MG63 (cell line): ENCODE measurements at places on chromosomes 2 and 18. TPM values are rescaled to one million over a fixed set of nuclear protein-coding genes. Genes with fewer than 3 reads are reported as not detected.
A peak's percentile ranks its signal among the peaks of the same experiment; 100 is the strongest.

Gene MYOM1
- 0.03 and 0.05 TPM in 2 replicates for total RNA-seq

Gene CTAGE1
- total RNA-seq = not detected in 2 replicates

Gene METAP1D
- total RNA-seq = 6.9 and 16.4 TPM in 2 replicates

Gene OSBPL6
- 2.1 and 3.3 TPM in 2 replicates for total RNA-seq

Gene GREB1L
- 0.07 and 2.7 TPM in 2 replicates for total RNA-seq

Gene FIGN
- total RNA-seq = 0.07 and 0.16 TPM in 2 replicates

Gene MRPL33
- 166 and 232 TPM in 2 replicates for total RNA-seq

DNA sequence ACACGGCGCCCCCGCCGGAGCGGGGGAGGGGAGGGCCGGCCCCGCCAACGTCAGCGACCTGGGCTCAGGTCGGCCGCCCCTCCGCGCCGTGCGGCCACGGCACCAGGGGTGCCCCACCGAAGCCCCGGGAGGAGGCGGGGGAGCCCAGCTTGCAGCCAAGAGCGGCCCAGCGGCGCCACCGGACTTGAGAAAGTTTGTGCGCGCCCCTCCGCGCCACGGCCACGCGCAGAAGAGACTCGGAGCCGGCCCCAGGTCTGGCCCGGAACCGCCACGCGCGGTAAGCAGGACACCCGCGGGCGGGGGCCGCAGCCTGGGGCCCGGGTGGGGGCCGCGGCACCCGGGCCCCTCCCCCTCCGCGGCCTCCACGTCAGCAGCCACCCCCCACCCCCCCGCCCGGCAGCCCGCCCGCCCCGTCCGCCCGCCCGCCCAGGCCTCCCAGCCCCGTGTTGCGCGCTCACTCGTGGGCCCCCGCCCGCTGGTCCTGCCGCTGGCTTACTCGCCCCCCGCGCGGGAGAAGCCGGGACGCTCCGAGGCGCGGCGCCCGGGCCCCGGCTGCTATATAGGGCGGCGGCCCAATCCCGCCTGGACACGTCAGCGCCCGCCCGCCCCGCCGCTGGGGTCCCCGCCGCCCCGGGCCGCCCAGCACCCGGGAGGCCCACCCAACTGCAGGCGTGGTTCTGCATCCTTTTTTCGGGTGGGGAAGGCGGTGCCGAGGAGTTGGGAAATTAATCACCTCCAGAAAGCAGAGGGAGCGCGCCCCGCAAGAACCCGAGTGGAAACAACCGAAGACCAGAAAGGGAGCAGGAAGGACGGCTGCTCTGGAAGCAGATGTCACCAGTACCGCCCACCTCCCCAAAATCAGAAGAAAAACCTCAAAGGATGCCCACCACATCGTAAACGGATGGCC, 42.9 kb downstream of the HDLBP start:
- peak; percentile 76 for DNase-seq

DNA sequence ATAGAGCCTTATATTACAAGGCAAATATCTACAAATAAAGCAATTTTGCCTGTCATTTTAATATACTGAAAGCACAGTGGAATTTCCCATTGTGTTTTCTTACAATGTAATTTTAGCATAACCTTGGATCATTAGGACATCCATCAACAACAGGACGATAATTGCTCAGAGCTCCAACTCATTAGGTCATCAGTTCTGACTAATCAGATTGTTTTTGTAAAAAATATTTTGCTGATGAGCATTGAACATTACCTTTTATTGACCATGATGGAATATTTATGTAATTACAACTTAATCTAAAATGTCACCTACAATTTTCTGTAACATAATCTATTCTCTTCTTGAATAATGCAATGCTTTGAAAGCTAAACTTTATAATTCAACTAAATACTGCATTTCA, 215.3 kb upstream of the DSEL start:
- DNase-seq = no peak

DNA sequence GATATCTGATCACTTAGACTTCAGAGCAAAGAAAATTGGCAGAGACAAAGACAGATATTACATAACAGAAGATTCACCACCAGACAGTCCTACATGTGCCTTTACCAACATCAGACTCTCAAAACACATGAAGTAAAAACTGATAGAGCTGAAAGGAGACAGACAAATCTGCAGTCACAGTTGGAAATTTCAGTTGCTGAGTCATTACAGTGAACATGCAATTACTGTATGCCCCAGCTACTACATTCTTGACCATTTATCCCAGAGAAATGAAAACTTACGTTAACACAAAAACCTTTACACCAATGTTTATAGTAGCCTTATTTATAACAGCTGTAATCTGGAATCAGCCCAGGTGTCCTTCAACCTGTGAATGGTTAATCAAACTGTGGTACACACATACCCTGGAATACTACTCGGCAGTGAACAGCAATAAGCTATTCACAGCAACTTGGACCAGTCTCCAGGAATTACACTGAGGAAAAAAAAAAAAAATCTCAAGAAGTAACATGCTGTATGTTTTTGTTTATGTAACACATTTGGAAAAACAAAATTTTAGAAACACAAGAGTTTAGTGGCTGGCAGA, 7.5 kb upstream of the SCLY start:
- DNase-seq = no peak

- no peak for DNase-seq
These were observed 7.4 kb upstream of the ANKRD62 start for GRCh38 chr18:12086249-12086648.

DNA sequence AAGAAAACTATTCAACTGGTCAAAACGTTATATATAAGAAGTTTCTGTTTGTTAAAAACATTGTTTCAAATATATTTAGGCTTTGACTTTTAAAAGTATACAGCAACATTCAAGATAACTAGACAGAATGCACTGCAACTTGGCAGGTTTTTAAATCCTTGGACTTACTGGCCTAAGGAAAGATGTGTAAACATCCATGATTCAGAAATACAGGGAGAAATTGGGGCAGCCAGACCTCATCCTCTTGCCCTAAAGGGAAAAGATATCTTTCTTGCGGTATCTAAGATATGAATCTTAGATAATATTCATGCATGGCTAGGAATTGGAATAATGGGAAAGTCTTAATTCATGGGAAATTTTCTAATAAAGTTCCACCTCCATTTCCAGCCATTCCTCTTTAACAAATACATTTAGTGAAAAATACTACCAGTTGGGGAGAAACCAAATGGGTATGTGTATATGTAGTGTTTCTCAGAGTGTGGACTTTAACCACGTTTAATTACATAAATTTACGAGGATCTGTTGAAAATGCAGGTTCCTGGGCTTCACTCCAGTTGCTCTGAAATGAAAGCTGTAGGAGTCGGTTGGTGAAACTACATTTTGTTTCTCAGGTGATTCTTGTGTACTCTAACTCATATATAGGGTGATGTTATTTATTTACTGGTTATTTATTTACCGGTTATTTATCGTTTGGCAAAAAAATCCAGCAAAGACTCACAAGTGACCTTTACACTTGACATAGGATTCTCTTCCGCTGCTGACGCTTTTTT, 587 bp upstream of the TANK start:
- no peak for DNase-seq

- DNase-seq = no peak
These were observed 43.0 kb upstream of the ITGAV start for GRCh38 chr2:186546846-186547245.

GRCh38 chr2:151637271-151637781, 97.0 kb downstream of the NEB start:
- DNase-seq = no peak

- DNase-seq = no peak
These were observed 28.9 kb upstream of the LMAN1 start for GRCh38 chr18:59387687-59388565.

DNA sequence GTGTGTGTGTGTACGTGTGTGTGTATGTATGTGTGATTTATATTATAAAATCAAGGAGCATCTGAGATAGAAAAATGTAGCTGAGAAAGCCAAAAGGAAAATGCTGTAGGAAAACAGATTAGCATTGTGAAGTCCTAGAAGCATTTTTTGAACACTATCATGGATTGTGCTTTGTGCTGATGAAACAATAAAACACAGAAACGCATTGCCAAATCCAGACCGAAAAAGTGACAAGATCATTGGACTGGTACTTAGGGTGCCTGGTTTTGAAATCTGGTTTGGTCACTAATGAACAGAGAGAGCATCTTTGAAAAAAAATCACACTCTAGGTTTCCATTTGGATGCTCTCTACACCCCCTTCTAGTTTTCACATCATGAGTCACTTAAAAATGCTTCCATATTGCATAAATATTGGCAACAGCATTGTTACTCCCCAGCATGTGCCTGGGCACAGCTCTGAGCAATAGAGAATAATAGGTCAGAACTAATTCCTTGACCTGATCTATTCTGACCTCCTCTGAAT, 214.6 kb upstream of the LRRTM1 start:
- peak; percentile 25 for DNase-seq

DNA sequence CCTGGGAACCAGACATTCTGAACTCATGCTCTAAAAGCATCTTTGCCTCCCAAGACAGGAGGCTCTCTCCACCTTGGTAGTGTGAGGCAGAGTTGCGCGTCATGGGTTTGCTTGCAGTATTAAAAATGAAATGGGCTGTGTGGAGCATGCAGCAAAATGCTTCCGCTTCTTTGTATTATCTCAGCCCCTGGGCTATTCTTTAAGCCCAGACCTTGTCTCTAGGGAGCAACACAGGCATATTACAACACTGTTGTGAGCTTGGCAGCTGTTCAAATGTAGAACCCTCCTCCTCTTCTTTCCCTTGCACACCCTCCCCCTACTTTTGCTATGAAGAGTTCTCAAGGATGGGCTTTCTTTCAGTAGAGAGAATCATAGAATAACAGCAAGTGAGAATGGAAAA, 185.1 kb upstream of the LHCGR start:
- DNase-seq = no peak

DNA sequence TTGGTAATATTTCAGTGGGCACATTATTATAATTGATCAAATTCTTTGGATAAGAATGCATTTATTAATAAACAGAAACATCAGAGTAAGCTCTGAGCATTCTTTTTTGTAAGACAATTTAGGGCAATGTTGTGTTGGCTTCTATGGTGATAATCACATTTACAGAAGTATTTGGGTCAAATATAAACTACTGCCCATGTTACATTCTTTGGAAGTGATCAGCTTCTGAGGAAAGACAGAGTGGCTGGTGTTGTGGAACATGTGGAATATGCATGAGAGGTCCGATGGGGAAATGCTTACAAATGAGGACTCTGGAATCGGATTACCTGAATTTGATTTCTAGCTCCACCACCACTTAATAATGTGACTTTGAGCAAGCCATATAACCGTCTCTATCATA, 19.4 kb downstream of the SERPINB13 start:
- DNase-seq = no peak

DNA sequence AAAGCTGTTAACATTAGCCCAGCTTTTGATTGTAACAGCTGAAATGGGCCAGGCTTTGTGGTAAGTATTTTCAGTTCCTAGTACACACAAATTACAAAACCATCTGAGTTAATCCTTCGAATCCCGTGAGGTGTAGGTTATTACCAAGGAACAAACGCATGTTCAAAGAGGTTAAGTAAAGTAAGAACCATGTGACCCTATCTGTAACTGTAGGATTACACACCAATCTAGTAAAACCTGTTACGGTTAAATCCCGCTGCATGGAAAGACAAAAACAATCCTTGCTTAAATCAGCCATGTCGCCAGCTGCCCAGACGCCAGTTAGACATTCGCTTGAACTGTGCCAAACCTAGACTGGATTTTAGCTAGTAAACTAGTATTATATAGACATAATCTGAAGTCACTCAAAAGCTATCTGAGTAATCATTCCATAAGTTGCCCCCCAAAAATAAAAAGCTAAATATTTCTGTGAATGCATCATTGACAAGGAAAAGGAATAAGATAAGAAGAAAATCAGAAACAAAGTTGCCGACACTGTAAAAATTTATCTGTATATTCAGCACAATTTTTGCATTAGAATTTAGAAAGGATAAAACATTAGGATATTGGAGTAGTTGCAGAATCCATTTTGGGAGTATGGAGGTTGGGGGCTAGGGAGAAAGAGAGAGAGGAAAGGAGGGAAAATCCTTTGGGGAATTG, 638.0 kb downstream of the CNTNAP5 start:
- DNase-seq = no peak

GRCh38 chr2:63434024-63435001, 154.0 kb downstream of the WDPCP start:
- DNase-seq = no peak

DNA sequence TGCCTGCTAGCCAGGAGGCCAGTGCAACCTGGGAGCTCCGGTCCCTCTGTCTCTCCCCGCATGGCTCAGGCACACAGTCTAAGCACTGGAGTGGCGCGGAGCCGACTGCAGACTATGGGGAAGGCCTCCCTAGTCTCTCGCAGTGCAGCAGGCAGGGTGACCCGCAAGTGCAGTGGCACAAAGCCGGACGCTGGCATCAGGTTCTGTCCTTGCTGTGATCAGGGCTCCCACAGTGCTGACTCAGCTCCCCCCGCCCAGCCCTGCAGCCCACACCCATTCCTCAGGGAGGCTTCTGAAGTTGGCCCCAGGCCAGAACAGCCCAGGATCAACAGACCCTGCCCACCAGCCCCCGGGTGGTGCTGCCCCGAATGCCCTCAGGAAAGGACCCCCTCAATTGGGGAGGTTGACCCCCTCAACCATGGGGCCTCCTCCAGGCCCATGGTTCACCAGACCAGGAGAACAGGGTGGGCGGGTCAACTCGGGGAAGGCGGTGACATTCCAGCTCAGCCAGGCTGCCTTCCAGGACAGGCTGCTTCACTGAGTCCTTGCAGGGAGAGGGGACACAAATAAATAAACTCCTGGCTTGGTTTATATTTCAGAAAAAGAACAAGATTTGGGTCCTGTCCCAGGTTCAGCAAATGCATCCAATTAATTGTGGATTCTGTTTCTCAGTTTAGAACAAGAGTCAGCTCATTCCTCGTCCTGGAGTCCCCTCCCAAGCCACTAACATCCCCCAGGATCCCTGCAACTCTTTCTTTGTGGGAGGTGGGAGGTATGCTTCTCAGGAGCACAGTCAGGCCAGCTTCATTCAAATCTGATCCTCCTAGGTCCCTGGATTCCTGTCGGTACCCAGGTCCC, 12.2 kb downstream of the BIN1 start:
- peak; percentile 63 for DNase-seq

DNA sequence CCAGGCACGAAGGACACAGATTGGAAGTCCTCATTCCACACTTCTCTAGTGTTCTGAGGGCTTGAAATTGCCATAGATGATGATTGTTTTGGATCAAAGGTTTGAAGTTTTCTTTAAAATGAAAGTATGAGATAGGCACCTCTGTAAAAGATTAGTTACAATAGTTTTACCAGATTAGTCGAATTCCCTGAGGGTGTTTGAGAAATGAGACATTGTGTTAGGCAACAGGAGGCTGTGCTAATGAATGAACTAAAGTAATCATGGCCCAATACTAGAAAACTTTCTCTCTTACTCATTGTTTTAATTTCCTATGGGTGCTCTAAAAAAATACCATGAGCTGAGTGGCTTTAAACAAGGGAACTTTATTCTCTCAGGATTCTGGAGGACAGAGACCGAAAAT, 421.7 kb downstream of the RNF144A start:
- DNase-seq = no peak

- no peak for DNase-seq
These were observed 21.5 kb downstream of the CHCHD5 start for GRCh38 chr2:112605926-112606325.

DNA sequence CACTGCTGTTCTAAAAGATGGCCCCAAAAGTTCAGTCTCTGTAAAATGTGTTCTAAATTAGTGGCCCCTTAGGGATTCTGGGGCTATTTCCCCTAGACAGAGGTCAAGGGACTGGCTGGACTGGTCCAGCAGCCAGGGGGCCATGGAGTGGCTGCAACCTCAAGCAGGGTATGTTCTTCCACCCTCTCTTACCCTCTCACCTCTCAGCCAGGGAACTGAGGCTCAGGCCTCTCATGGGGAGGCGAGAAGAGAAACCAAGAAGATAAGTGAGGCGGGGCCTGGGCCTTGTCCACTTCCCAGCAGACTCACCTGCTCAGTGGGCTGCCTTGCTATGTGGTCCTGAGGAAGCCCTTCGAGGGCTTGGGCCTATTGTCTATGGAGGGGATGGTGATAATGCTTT, 339.7 kb downstream of the MYCN start:
- DNase-seq = no peak
